ENCODE measurements at places on chromosomes 12 and 14. TPM values are rescaled to one million over a fixed set of nuclear protein-coding genes. Genes with fewer than 3 reads are reported as not detected.

The GLIPR1L2 gene
- 1.5 TPM for total RNA-seq

- no peak for DNase-seq
Observed at GRCh38 chr12:72995616-72996015, 723.4 kb downstream of the TRHDE start.

DNA sequence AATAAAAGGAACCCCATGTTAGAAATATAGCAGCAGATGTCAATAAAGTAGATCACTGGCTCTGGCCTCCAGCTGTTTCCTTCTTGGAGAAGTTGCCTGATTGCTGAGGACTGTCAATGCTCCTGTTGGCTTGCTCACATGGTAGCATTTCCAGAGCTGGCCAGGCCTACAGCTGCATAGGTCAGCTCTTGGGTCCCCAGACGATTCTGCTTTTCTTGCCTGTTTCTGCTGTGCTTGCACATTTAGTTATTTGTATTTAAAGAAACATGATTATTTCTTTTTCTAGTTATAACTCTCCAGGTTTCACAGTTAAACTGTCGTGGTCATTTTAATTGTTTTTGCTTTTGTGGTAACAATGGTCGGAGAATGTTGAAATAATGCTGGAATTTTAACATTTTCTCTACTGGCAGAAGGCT, 7.2 kb downstream of the NAV3 start:
- DNase-seq: peak; percentile 47

The PLCZ1 gene
- 0.49 TPM for total RNA-seq

The TCP11L2 gene
- 126 TPM for total RNA-seq
